Upper lobe of right lung (tissue), 1 donor: ENCODE measurements at places on chromosomes 16 and 17. TPM values are rescaled to one million over a fixed set of nuclear protein-coding genes. Genes with fewer than 3 reads are reported as not detected.

- H3K4me3 ChIP-seq: no peak overlapping the region
- DNase-seq: no peak
- no peaks in the 10 kb centered on the region for H3K4me1 ChIP-seq
- H3K27me3 ChIP-seq: no peaks in the 10 kb centered on the region
- H3K27ac ChIP-seq: no peak overlapping the region
- H3K36me3 ChIP-seq: no peaks in the 10 kb centered on the region
These were observed 10.3 kb upstream of the MED13 start for GRCh38 chr17:62075308-62075815.

GRCh38 chr16:88956546-88957432 lies 20.2 kb downstream of the CBFA2T3 start:
- DNase-seq: no peak
- no peaks in the 10 kb centered on the region for H3K36me3 ChIP-seq
- peaks cover 12% of the 10 kb centered on the region for H3K4me1 ChIP-seq
- H3K27ac ChIP-seq: no peak overlapping the region

The NPIPB6 gene
- total RNA-seq: 3.2 TPM

GRCh38 chr17:49871211-49871610 lies 23.3 kb upstream of the TAC4 start:
- H3K4me3 ChIP-seq: no peak overlapping the region
- no peak overlapping the region for H3K27ac ChIP-seq
- no peaks in the 10 kb centered on the region for H3K36me3 ChIP-seq
- H3K27me3 ChIP-seq: peaks cover 8% of the 10 kb centered on the region

GRCh38 chr16:26672206-26672605 lies 394.5 kb upstream of the C16orf82 start:
- H3K27me3 ChIP-seq: no peaks in the 10 kb centered on the region
- H3K4me1 ChIP-seq: no peaks in the 10 kb centered on the region
- no peaks in the 10 kb centered on the region for H3K36me3 ChIP-seq

GRCh38 chr16:87702325-87702811 lies 63.4 kb downstream of the KLHDC4 start:
- peaks cover 18% of the 10 kb centered on the region for H3K36me3 ChIP-seq
- H3K27ac ChIP-seq: no peak overlapping the region
- no peaks in the 10 kb centered on the region for H3K27me3 ChIP-seq
- no peak for DNase-seq
- H3K4me3 ChIP-seq: no peak overlapping the region
- H3K4me1 ChIP-seq: no peaks in the 10 kb centered on the region

DNA sequence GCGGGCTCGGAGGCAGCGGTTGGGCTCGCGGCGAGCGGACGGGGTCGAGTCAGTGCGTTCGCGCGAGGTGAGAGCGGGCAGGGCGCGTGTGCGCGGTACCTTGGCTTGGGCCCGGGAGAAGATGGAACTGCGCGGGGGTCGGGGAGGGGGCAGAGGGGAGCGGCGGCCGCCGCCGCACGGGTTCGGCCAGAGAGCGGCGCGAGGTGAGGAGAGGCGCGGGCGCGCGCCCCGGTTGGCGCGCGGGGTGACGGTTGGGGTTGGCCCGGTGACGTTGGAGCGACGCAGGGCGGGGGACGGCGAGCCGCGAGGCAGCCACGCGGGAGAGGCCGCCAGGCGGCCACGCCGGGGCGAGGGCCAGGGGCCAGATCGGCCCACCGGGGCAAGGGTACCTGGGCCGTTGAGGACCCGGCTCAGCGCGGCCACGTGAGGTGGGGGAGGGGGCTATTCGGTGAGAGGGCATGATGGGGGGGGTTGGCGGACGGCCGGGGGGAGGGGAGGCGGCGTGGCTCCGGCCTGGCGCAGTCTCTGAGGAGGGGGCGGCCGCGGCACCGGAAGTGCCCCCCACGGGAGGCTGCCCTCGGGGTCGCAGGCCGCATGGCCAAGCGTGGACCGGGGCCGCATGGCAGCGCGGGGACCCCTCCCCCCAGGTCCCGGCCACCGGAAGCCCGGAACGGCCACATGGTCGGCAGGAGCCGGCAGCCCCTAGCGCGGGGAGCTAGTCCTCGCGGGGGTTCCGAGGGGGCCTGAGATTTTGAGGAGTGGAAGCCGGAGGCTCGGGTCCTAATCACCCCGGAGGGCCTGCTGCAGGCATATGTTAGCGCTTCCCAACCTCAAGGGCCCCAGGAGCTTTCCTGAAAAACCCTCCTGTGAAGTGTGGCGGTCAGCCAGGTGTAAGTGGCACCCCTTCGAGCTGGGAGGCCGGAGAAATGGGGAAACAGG lies 527 bp downstream of the EIF5A start:
- H3K36me3 ChIP-seq: peaks cover 38% of the 10 kb centered on the region
- peak; percentile 87 for DNase-seq
- H3K27me3 ChIP-seq: no peaks in the 10 kb centered on the region
- H3K4me3 ChIP-seq: peak overlapping the region; percentile 92
- H3K4me1 ChIP-seq: peaks cover 22% of the 10 kb centered on the region

GRCh38 chr16:76280421-76281215 lies 3.4 kb downstream of the CNTNAP4 start:
- H3K27ac ChIP-seq: no peak overlapping the region
- H3K4me3 ChIP-seq: no peak overlapping the region
- DNase-seq: no peak
- no peaks in the 10 kb centered on the region for H3K4me1 ChIP-seq

- H3K27ac ChIP-seq: no peak overlapping the region
- peaks cover 50% of the 10 kb centered on the region for H3K27me3 ChIP-seq
- H3K36me3 ChIP-seq: no peaks in the 10 kb centered on the region
- peaks cover 4% of the 10 kb centered on the region for H3K4me1 ChIP-seq
- peak; percentile 83 for DNase-seq
These were observed 44.0 kb downstream of the PRAC1 start for GRCh38 chr17:48678141-48678971.

DNA sequence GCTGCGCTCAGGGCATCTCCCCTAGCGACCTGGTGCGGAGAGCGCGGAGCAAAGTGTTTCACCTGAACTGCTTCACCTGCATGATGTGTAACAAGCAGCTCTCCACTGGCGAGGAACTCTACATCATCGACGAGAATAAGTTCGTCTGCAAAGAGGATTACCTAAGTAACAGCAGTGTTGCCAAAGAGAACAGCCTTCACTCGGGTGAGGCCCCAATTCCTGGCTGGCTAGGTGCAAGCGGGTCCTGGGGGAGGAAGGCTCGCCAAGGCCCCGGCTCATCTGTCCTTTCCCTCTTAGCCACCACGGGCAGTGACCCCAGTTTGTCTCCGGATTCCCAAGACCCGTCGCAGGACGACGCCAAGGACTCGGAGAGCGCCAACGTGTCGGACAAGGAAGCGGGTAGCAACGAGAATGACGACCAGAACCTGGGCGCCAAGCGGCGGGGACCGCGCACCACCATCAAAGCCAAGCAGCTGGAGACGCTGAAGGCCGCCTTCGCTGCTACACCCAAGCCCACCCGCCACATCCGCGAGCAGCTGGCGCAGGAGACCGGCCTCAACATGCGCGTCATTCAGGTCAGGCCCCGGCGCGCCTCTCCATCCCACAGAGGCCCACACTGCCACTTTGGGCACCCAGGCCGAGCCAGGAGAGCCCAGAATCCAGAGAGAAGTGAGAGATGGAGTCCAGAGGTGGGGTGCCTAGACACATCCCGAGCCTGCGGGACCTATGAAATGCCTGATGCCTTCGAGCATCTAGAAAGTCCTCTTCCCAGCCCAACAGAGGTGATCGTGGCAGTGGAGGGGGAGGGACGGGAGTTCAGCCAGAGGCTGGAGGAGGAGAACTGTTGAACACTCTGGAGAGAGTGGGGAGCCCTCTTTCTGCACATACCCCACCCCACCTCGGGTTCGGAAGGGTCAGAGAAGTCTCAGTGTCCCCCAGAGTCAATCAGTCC lies 3.3 kb downstream of the LHX1 start:
- no peak for DNase-seq
- no peak overlapping the region for H3K27ac ChIP-seq
- H3K4me1 ChIP-seq: peaks cover 47% of the 10 kb centered on the region
- H3K27me3 ChIP-seq: peaks cover 100% of the 10 kb centered on the region
- no peaks in the 10 kb centered on the region for H3K36me3 ChIP-seq

The TMC8 gene
- total RNA-seq: 26.6 TPM

The MYL4 gene
- total RNA-seq: 2.2 TPM

GRCh38 chr16:57031156-57031555 lies 41.8 kb downstream of the NLRC5 start:
- no peak overlapping the region for H3K27ac ChIP-seq
- no peaks in the 10 kb centered on the region for H3K27me3 ChIP-seq
- peaks cover 22% of the 10 kb centered on the region for H3K36me3 ChIP-seq
- no peak overlapping the region for H3K4me3 ChIP-seq
- DNase-seq: no peak

GRCh38 chr17:40295488-40296436 lies 8.1 kb downstream of the CDC6 start:
- DNase-seq: no peak
- no peaks in the 10 kb centered on the region for H3K36me3 ChIP-seq
- H3K27ac ChIP-seq: peak overlapping the region; percentile 45
- H3K27me3 ChIP-seq: no peaks in the 10 kb centered on the region
- no peak overlapping the region for H3K4me3 ChIP-seq

DNA sequence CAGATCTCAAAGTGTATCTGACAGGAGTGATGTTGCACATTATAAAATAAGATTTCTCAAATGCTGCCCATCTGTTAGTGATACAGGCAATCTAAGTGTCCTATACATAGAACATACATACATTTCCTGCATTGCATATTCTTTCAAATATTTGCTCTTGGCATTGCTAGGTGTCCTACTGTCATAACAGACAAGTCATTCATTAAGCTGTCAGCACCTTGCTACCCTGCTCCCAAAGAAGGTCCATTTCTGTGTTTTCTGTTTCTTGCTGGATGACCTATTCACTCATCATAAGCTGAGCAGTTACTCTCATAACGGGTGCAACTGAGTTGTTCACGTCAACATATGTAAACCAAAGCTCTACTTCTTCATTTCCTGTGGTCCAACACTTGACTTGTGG lies 719.0 kb downstream of the KCNJ2 start:
- H3K4me3 ChIP-seq: no peak overlapping the region
- no peaks in the 10 kb centered on the region for H3K36me3 ChIP-seq
- DNase-seq: no peak
- H3K27me3 ChIP-seq: no peaks in the 10 kb centered on the region
- no peak overlapping the region for H3K27ac ChIP-seq
